ENCODE measurements at places on chromosomes 1 and 21. TPM values are rescaled to one million over a fixed set of nuclear protein-coding genes. Genes with fewer than 3 reads are reported as not detected.

- H3K27ac ChIP-seq, result no peak overlapping the region
- H3K4me3 ChIP-seq, result no peak overlapping the region
- no peaks in the 10 kb centered on the region for H3K36me3 ChIP-seq
- DNase-seq, result no peak
- no peaks in the 10 kb centered on the region for H3K4me1 ChIP-seq
Observed at GRCh38 chr1:63442141-63442475, 74.7 kb downstream of the ALG6 start.

SPATA46 gene
- total RNA-seq, result not detected

- no peaks in the 10 kb centered on the region for H3K4me1 ChIP-seq
- no peaks in the 10 kb centered on the region for H3K27me3 ChIP-seq
- H3K36me3 ChIP-seq, result peaks cover 11% of the 10 kb centered on the region
- H3K4me3 ChIP-seq, result no peak overlapping the region
- H3K27ac ChIP-seq, result peak overlapping the region; percentile 20
Observed at GRCh38 chr1:113745425-113745824, 13.9 kb downstream of the PHTF1 start.

DNA sequence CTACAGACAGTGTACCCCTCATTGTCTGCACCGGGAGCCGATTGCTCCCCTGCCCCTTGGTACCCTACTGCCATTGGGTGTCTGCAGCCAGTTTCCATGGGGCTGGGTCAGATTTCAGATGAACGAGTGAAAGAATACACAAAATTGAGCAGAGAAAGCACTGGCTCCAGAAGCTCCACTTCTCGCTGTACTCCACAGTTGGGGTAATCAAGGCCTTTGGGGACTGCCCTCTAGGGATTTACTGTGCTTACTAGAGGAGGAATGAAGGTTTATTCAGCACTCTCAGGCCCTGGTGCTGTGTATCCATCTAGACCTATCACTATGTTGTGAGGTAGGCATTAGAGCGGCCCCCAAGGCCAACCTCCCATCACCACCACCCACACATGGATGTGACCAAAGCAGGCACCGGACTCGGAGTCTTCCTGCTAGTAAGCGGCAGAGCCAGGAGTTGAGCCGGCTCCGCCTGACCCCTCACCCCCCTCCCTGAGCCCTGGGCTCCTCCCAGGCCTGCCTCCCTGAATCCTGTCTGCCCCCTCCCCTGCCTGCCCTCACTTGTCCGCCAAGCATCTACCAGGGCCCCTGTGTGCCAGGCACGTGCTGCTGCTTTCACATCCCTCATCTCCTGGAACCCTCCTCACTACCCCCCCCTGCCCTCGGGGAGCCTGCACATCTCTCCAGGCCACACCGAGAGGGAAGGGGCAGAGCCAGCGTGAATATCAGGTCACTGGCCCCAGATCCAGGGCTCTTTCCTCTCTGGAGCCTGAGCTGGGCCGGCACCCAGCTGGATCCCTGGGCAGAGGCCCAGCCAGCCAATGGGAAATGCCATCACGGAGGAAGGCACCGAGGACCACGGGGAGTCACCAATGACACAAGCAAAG, 23.3 kb downstream of the KCNN3 start:
- no peak overlapping the region for H3K27ac ChIP-seq
- no peak overlapping the region for H3K4me3 ChIP-seq
- H3K27me3 ChIP-seq, result no peaks in the 10 kb centered on the region
- H3K36me3 ChIP-seq, result no peaks in the 10 kb centered on the region

GRCh38 chr1:183306317-183307042, 111.7 kb downstream of the NMNAT2 start:
- no peaks in the 10 kb centered on the region for H3K27me3 ChIP-seq
- H3K36me3 ChIP-seq, result no peaks in the 10 kb centered on the region
- peaks cover 16% of the 10 kb centered on the region for H3K4me1 ChIP-seq
- H3K4me3 ChIP-seq, result no peak overlapping the region

GRCh38 chr1:185849014-185849413, 114.8 kb downstream of the HMCN1 start:
- H3K36me3 ChIP-seq, result no peaks in the 10 kb centered on the region
- no peaks in the 10 kb centered on the region for H3K27me3 ChIP-seq
- H3K27ac ChIP-seq, result no peak overlapping the region

All from neural progenitor cell (in vitro differentiated cells).